CD4-positive, alpha-beta T cell treated with Interleukin-21 for 1 hour (primary cell): ENCODE measurements at places on chromosomes 6 and 20.

- no peak for DNase-seq
These were observed 22.2 kb downstream of the TFEB start for GRCh38 chr6:41713159-41713649.

DNA sequence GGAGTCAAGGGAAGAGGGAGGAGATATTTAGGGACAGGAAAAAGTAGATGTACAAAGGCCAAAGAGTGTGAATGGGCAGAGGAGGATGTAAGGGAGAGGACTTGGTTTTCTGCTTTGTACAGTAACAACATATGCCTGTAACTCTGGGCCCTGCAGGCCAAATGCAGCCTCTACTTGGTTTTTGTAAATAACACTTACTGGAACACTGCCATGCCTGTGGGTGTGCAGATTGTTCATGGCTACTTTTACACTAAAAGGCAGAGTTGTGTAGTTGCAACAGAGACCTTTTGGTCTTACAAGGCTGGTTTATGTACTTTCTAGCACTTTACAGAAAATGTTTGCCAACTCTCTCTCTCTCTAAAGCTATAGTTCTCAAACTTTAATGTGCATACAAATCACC, 157.1 kb downstream of the PHACTR1 start:
- DNase-seq, result no peak

DNA sequence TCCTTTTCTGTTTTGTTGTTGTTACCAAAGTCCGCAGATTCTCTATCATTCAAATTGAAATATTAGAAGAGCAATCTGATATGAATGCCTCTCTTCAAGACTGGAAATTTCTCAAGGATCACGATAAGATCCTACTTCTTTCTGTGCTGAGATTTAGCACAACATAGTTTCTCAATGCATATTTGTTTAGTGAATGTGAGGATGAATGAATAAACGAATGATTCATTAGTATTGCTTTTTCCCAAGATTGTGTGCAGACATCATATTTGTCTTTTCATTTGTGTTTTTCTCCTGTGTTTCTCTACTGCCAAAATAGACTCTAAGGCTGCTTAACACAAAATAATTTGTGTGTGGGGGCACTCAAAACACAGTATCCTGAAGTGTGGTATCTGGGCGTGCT, 862.7 kb upstream of the MAP3K7 start:
- DNase-seq, result no peak

GRCh38 chr6:50264995-50265571, 215.4 kb upstream of the DEFB112 start:
- no peak for DNase-seq

- no peak for DNase-seq
These were observed 263.1 kb downstream of the ESR1 start for GRCh38 chr6:152070556-152070955.

GRCh38 chr6:85068221-85068620, 303.8 kb upstream of the TBX18 start:
- no peak for DNase-seq

DNA sequence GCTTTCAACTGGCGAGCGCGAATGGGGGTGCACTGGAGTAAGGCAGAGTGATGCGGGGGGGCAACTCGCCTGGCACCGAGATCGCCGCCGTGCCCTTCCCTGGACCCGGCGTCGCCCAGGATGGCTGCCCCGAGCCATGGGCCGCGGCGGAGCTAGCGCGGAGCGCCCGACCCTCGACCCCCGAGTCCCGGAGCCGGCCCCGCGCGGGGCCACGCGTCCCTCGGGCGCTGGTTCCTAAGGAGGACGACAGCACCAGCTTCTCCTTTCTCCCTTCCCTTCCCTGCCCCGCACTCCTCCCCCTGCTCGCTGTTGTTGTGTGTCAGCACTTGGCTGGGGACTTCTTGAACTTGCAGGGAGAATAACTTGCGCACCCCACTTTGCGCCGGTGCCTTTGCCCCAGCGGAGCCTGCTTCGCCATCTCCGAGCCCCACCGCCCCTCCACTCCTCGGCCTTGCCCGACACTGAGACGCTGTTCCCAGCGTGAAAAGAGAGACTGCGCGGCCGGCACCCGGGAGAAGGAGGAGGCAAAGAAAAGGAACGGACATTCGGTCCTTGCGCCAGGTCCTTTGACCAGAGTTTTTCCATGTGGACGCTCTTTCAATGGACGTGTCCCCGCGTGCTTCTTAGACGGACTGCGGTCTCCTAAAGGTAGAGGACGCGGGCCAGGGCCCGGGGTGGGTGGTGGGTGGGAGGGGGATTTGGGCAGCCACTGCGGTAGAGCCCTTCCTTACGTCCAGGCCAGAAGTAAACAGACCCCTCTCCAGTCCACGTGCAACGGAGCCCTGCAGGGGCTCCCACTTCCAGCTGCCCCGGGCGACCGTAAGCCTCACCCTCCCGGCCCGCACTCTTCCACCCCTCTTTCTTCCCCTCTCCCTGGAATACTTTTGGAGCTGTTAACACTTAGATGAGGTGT, 998 bp downstream of the BMP2 start:
- no peak for DNase-seq

DNA sequence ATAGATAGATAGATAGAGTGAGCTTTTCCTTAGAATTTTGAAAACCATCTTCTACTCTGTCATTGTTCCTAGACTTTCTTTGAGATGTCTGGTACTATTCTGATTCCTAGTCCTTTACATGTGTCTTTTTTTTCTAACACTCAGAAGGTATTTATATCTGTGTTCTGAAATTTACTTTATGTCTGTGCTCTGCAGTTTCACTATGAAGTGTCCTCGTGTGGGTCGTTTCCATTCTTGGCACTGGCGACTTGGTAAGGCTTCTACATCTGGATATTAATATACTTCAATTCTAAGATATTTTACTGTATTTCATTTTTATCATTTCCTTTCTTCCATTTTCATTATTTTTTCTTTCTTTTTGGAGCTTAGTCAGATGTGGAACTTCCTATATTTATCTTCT, 87.0 kb downstream of the FHL5 start:
- DNase-seq, result no peak

GRCh38 chr6:149044528-149044927, 273.0 kb upstream of the TAB2 start:
- no peak for DNase-seq

GRCh38 chr6:338815-339262, 46.6 kb downstream of the DUSP22 start:
- no peak for DNase-seq

DNA sequence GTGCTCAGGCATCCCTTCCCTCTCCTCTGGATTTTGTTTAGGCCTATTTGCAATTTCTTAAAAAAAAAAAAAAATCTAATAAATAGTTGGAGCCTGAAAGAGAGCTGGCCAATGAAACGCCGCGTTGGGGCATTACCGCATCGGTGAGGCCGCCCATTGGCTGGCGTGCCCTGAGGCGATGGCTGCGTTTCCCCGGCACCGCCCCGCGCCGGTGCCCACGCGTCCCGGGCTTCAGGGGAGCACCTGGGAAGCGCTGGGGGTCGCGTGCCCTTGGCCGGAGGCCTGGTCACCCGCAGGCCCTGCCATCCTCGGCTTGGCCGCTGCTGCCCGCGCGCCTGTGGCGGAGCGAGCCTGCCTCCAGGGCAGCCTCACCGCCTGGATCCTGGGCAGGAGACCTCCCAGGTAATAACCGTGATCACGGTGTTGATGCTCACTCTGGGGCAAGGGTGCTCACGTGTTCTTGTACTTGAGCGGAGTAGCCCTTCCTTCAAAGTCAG, 155.4 kb downstream of the NRN1 start:
- DNase-seq, result peak; percentile 78

DNA sequence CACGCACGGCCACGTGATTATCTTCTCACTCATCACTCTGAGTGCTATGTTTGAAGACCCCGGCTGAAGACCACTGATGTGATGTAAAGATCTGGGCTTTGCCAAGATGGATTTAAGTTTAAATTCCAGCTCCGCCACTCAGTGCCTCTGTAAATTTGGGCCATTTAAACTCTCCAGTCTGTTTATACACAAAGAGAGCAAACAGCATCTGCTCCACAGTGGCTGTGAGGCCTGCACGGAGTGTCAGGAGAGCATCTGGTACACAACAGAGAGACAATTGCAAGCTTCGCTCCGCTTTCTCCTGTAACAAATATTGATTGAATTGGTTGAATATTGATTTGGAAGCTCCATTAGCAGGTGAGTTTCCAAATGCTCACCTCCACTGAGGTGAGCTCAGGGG, 80.5 kb upstream of the FRMD1 start:
- no peak for DNase-seq

- DNase-seq, result peak; percentile 40
These were observed 166.2 kb downstream of the SCML4 start for GRCh38 chr6:107657755-107658461.

DNA sequence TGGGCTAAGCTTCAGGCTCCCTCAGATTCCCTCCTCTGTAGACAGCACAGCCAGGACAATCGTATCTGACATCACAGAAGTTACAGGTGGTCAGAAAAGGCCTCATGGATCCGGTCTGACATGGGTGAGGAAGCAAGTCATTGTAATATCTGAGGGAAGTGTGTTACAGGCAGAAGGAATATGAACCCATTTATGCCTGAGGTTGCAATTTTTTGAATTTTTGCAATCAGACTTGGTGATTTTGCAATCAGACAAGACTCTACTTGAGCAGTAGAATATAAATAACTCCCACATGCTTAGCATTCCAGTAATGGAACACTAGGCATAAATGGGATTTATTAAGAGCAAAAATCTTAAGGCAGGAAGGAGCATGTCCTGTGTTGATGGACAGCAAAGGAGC, 52.1 kb downstream of the CBLN4 start:
- no peak for DNase-seq

GRCh38 chr20:47280228-47280627, 76.3 kb downstream of the ZMYND8 start:
- DNase-seq, result no peak

DNA sequence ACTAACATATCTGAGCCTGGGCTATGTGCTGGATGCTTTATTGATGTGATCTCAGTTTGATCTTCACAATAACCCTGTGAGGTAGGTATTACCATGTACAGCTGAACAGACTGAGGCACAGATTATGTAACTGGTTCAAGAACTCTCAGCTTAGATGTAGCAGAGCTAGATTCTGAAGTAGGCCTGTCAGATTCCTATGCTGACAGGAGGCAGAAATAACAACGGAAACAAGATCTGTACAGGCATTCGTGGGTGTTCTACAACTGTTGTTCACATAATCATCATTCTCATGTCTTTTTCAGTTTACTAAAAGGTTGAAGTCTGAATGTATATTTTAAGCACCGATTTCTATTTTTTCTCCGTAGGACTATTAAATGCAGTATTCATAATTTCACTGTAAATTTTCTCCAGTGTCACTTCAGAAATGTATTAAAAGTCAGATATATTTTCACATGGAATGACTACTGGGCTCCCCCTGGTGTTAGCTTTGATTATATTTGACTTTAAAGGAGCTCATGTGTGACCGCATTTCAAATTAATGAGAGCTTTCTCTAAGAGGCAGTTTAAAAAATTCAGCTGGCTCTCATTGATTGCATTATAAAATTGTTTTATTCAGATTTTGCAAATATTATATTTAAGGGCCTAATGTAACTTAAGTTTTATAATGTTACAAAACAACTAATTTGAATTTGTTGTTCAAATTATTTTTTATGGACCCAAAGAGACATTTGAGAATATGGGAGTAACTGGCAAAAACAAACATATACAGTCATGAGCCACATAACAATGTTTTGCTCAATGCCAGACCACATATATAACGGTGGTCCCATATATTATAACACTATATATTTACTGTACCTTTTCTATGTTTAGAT, 36.4 kb upstream of the SLC17A4 start:
- DNase-seq, result peak; percentile 12

- DNase-seq, result no peak
These were observed 12.0 kb upstream of the ABRACL start for GRCh38 chr6:139016337-139017213.

- DNase-seq, result no peak
These were observed 115.2 kb upstream of the RNF24 start for GRCh38 chr20:4130404-4131189.

DNA sequence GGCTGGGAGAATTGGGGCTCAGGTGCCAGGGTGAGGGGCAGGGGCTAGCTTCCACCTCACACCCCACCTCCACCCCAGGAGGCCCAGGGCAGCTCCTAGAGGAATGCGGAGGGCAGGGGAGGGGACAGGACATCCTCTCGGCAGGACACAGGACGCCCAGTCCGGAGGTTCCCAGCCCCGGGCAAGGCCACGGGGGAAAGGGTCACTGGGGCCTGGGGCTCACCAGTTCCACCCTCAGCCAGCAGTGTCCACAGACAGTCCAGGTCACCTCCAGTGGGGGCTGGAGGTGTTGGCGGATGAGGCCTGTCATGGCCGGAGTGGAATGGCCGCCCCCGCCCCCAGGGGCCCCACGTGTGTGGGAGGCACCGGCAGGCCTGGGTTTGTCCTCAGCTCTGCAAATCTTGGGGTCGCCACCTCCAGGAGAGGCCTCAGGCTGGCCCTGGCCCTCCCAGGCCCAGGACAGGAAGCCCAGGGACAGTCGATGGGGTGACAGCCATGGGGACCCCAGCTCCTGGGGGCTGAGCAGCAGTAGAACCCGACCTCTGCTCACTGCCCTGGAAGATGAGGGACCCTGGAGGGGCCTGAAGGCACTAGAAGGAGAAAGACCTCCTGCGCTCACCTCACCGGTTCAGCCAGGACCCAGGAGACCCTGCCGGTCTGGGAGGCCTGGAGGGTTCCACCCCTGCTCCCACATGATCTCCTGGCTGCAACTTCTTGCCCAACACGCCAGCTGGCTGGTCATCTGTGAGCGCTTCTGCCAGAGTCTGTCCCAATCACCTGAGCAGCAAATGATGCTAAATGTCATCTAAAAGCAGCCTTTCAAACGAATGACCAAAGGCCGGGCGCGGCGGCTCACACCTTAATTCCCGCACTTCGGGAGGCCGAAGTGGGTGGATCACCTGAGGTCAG, 13.0 kb upstream of the ABHD16B start:
- no peak for DNase-seq

DNA sequence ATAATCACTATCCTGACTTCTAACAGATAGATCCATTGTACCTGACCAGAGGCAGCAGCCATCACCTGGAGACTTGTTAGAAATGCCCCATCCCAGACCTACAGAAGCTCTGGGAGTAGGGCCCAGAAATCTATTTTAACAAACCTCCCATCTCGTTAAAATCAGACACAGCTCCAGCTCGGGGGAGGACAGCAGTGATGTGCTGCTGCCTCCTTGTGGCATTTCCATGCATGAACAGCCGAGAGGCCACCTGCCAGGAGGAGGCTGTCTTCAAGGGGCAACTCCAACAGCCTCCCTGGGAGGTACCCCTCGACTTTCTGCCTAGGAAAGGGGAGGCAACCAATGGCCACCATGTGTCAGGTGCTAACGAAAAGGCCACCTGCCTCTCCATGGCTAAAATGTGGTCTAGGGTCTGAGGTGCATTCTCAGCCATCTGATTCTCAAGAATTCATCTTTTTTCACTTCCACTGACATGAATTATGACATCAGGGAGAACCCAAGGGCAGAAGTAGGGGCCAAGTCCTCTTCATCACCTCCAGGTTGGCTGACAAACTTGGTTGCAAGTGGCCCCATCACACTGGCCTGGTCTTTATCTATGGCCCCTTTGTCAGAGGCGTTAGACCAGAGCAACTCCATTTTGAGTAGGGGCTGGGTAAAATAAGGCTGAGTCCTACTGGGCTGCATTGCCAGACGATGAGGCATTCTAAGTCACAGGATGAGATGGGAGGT, 12.2 kb upstream of the KCNK15 start:
- peak; percentile 54 for DNase-seq

GRCh38 chr6:36685926-36686667, 7.6 kb downstream of the CDKN1A start:
- no peak for DNase-seq

- no peak for DNase-seq
These were observed 4.9 kb downstream of the XPO5 start for GRCh38 chr6:43570876-43571441.

- peak; percentile 13 for DNase-seq
These were observed 71.9 kb upstream of the CNR1 start for GRCh38 chr6:88238065-88238464.
